BE2C (cell line): ENCODE measurements at places on chromosomes 16 and 17.

- no peak for DNase-seq
These were observed 33.6 kb upstream of the CDH5 start for GRCh38 chr16:66332634-66333610.

GRCh38 chr17:63911657-63912100 lies 621 bp upstream of the CSHL1 start:
- peak; percentile 61 for DNase-seq

DNA sequence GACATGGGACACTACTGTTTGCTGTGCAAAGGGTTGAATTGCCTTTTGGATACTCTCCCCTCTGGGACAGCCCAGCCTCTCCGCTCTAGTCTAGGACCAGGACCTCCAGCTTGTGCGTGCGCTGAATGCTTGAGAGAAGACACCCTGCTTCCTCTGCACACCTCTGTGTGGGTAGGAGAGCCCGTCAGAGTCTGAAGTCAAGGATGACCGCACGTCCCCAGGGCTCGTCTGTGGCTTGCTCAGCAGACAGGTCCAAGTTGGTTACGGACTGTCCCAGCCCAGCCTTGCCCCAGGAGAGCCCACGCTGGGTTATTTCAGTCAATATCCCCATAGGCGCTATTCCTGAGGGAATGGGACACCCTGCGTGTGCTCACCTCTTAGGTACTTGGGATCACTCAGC lies 3.7 kb downstream of the C16orf89 start:
- DNase-seq: no peak

DNA sequence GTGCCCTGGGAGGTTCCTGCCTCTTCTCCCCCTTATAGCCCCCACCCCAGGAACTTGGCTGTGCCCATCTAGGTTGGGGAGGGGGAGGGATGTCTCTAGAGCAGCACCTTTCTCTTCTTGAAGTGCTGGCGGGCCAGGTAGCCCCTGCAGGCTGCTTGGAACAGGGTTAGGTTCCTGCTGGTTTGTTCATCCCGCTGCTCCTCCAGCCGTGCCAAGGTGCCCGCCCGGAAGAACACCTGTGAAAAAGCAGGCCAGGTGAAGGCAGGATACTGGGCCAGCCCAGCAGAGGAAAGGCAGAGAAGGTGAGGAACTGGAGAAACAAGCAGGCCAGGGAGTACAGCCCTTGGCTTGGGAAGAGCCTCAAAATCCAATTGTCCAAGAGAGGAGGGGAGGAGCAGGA lies 56.6 kb downstream of the PIPOX start:
- no peak for DNase-seq

- DNase-seq: no peak
These were observed 20.0 kb upstream of the KIF19 start for GRCh38 chr17:74305865-74306654.

GRCh38 chr16:6888531-6888930 lies 444.1 kb upstream of the RBFOX1 start:
- DNase-seq: no peak

DNA sequence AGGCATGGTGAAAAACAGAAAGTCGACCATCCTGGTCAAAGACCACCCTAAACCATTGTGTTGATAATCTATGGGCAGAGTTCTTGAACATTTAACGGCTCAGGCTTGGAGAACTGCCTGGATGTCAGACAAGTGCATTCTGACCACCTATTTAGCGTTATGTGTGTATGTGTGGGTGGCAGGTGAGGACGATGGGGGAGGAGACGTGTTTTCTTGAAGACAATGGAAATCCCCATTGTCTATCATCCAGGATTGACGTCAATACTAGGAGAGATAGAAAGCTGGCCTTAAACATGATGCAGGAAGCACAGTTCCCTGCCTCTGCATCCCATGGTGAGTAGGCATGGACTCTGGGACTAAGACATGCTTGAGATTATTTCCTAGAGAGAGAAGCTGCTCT lies 157.4 kb upstream of the MAF start:
- no peak for DNase-seq

GRCh38 chr17:59378675-59379074 lies 47.2 kb downstream of the YPEL2 start:
- no peak for DNase-seq
